ENCODE measurements at places on chromosomes 1 and 21. TPM values are rescaled to one million over a fixed set of nuclear protein-coding genes. Genes with fewer than 3 reads are reported as not detected.

DNA sequence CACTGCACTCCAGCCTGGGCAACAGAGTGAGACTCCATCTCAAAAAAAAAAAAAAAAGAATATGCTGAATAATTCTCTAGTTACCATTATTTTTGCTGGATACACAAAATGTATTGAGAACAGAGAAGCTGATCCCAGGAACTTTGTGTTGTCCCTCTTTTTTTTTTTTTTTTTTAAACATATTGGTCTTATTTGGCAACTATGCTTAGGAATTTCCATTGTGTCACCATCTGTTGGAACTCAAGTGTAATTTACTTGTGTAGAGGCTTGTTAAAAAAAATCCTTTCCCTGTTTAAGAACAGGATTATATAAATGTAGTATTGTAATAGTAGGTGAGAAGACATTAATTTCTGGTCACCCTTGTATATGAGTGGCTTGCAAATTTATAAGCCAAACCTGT, 28.6 kb downstream of the CAMSAP2 start:
- no peak for DNase-seq

DNA sequence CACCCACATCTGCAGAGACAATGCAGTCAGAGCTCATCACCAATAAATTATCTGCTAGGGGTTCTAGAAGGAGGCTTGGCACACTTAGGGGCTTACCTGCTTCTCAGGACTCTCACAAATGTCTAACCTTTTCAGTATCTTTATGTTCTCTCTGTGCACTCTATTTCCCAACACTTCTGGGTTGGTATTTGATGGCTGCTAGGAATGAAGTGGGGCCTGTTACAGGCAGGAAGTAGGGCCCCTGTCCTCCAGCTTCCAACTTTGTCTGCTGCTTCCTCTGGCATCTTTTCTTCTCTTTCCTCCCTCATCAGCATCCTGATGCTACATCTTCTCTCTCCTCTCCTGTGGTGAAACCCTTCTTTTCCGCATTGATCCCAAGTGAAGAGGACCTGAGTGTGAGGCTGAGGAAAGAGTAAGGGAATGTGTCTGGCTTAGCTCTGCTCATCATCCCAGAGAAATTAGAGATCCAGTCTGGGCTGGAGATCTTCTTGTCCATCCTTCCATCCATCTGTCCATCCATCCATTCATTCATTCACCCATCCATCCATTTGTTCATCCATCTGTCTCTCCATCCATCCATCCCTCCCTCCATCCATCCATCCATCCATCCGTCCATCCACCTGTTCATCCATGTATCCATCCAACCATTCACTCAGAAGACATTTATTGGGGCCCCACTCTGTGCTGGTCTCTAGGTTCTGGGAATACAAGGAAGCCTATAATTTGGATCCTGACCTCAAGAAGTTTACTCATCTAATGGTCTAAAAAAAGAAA, 2.9 kb upstream of the CSRP1 start:
- DNase-seq = no peak

- DNase-seq = no peak
Measured at GRCh38 chr1:231683439-231684165, 57.0 kb downstream of the DISC1 start.

Gene NPHS2
- total RNA-seq = not detected

GRCh38 chr1:199204231-199204630, 565.4 kb downstream of the PTPRC start:
- no peak for DNase-seq

- peak; percentile 27 for DNase-seq
Measured at GRCh38 chr21:41227357-41228005, 59.5 kb downstream of the BACE2 start.

Gene RHBDL2
- 0.59 TPM for total RNA-seq

- DNase-seq = no peak
Measured at GRCh38 chr1:19340387-19340937, 28.3 kb downstream of the SLC66A1 start.

DNA sequence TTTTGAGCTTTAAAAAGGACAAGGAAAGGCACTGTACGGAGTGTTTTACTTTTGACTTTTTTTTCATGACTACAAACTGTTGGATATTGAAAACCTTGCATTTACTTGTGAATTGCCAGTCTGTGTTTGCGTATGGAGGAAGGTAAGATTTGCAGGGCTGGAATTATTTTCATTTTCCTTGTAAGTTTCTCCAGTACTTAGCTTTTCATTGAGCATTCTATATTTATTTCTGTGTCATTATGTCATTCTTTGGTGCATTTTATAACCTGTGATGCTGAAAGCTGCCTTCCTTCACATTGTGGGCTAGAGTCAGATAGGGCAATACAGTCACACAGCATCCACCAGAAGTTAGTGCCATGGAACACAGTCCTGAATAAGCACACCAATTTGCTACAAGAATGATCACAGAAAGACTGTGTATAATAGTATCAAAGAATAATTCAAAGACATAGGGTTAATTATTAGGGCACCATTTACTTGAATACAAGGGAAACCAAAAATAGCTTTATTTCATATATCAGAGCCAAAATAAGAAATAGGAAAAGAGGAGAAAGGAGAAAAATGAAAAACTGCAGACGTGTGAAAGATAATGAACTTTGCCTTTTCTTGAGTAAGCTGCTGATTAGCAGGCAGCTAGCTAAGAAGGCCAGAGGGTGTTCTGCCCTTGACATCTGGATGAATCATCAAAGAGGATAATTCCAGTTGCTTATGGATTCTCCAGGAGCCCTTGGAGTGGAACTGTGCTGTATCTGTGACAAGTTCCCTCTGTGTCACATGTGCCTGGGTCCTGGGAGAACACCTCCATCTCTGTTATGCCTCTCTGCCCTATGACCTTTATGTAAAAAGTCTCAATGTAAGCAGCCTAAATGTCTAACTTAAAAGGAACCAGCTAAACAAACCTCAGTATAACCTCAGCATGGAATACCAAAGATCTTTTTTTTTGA, 8.0 kb upstream of the FAM20B start:
- DNase-seq = no peak

Gene KAZN
- total RNA-seq = 9.0 TPM

DNA sequence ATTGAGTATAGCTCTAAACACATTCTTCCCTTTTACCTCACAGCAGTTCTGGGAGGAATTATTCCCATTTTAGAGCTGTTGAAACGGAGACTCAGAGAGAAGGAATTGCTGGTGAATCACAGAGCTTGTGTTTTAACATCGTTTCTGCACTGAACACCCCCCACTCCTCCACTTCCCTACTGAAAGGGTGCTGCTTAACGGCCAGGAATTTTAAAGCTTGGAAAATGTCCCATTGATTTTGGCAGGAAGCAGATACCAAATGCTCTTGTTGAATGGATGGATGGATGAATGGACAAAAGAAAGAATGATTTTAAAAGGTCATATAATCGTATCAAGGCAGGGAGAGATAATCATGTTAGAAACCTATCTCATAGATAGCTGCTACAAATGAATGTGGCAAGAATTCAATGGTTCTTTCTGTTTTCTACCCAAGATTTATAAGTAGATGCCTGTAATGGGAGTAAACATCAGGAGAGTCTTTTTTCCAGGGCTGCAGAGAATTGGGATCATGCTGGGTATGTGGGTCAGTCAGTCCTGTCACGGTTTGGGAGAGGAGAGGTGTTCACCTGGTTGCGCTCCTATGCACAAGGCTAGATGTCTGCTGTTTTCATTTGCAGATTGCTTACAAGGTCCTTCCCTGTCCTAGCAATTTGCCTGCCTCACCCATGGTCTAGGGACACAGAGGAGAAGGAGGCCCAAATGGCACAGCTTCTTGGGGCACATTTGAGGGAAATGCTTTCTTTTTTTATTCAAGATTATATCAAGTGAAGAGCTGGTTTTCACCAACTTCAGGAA, 19.0 kb downstream of the FAM163A start:
- no peak for DNase-seq

Gene SERTAD4
- total RNA-seq = 2.9 TPM

Gene KRTAP19-2
- not detected for total RNA-seq

Gene BARHL2
- not detected for total RNA-seq

Gene MIXL1
- not detected for total RNA-seq

DNA sequence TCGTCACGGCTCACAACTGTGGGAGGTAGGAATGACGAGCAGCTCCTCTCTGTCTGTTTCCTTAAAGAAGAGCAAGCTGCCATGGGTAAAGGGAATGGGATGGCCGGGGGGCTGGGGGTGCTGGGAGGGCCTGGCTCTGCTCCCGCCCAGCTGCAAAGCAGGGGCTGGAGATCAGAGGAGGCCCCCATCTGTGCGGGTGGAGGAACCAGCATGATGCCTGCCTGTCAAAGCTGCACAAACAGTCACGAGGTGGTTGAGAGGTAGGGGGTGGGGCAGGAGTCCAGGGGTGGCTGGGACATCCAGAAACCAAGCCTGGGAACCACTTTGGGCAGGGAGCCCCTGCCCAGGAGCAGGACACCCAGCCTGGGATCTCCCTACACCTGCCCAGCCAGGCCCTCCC, 12.6 kb downstream of the SLC41A1 start:
- no peak for DNase-seq

DNA sequence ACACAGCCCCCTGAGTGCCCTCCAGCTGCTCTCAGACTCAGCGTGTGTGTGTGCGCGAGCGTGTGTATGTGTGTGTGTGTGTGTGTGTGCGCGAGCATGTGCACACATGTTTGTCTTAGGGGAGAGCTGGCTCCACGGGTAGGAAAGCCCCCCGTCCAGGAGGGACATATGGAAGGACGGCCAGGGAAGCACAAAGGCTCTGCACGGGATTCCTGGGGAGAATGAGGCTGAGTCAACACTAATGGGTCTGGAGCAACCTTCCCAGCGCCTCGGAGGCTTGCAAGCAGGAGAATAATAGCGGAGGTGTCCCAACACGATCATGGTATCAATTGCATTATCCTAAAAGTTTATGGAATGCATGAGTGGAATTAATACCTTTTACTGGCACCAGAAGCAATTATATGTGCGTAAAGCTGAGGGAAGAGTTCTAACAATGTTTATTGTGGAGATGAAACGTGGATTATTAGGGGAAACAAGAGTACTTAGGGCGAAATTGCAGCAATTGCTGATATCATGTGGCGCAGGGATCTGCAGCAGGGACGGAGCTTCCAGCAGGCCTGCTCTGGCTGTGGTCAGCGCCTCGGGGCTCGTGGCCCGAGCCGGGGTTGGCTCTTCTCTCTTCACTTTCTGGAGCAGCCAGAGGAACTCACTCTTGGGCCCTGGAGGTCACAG, 40.3 kb upstream of the CCDC27 start:
- DNase-seq = no peak

Gene PCNT
- total RNA-seq = 19.2 TPM

GRCh38 chr1:115194506-115194905, 105.2 kb upstream of the TSPAN2 start:
- no peak for DNase-seq

Gene RGS13
- total RNA-seq = not detected

Gene SERPINC1
- not detected for total RNA-seq

DNA sequence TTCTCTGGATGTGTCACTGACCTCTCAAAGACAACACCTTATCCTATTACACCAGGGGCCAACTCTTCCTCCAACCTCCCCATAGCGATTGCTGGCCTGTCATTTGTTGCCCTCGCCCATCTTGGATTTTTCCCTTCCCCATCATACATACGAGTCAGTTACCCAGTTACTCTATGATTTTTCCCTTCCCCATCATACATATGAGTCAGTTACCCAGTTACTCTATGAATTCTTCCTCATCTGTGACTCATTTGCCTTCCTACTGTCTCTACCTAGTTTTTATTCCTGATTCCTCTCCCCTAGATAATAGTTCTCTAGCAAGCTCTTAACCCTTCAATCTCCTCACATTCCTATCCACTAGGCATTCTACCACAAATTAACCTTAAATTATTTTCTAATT, 178.8 kb downstream of the NR5A2 start:
- DNase-seq = peak; percentile 86

- DNase-seq = no peak
Measured at GRCh38 chr1:7373251-7373650, 397.8 kb upstream of the VAMP3 start.

DNA sequence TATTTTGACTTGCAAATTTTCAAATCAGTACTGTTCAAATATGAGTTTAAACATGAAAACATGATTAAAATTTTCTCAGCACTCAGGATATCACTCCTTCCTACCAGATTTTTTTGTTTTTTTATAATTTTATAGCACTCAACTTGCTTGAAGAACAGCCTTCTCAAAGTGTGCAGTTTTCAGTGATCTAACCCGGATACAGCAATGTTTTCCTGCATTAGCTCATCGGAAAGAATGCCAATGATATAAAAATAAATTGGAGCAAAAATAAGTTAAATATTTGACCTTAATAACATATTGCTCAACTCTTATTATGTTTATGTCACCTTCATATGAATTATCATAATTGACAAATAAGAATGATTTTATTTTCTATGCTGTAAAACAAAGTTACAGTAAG, 766.8 kb downstream of the USP25 start:
- no peak for DNase-seq

DNA sequence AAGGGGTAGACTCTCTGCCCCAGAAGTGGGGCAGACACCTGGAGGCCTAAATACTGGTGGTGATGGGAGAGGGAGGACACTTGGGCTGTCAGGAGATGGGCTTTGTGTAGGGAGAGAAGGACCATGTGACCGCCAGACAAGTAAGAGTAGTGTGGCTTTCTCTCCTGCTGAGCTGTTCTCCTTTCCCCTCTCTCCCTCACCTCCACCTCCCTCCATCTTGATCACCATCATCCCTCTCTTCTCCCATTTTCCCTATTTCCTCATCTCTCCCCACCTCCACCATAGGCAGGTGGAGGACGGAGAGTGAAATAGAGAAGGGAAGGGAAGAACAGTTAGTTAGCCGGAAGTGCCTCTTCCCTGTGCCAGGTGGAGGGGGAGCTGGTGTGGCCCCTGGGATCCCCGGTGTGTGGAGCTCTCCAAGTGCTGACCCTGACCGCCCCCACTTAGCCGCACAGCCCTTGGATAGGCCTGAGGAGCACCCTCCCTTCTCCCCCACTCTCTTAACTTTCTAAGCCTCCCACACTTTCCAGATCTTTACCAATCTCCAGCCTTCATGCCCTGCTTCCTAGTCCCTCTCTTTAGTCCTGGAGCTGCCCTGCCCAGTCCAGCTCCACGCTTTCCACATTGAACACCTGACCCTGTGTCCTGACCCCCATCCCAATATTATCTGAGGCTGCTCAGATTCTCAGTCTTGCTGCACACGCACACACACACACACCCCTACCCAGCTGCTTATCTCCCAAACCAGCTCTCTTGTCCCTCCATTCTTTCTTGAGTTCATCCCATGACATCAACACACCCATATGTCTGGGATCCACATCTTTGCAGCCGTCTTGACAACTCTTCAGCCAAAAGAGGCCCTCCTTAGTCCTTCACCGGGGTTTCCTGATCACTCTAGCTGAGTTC, 1.5 kb downstream of the CELF3 start:
- DNase-seq = peak; percentile 76

Gene CFHR5
- total RNA-seq = not detected

- DNase-seq = no peak
Measured at GRCh38 chr1:62109124-62109523, 85.5 kb upstream of the L1TD1 start.

DNA sequence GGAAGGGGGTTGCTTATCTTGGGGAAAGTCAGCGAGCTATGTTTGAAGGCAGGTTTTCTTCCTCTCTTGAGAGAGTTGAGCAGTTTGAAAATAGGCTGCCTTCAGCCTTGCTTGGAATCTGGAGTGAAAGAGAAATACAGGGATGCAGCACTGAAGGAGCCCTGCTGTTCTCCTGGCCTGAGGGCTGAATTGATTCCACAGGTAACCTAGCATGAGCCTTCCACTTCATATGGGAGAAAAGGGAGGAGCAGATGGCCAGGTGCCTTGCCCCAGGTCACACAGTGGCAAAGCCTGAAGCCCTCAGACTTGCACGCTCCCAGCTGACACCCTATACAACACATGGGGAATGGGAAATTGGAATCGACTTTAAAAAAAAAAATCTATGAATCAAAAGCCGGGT, 88.0 kb upstream of the WLS start:
- DNase-seq = no peak

- DNase-seq = no peak
Measured at GRCh38 chr1:33573661-33574060, 101.2 kb downstream of the ZSCAN20 start.

Measured in osteoblast (primary cell).